Pons (tissue), 1 donor: ENCODE measurements at places on chromosomes 11 and 22.

- no peak for DNase-seq
Observed at GRCh38 chr11:64841592-64842365, 2.7 kb downstream of the CDC42BPG start.

GRCh38 chr22:19937616-19938473, 3.7 kb upstream of the COMT start:
- no peak for DNase-seq

- no peak for DNase-seq
Observed at GRCh38 chr22:27347951-27348350, 453.6 kb downstream of the MN1 start.

GRCh38 chr11:76665921-76666351, 4.6 kb downstream of the LRRC32 start:
- no peak for DNase-seq

- no peak for DNase-seq
Observed at GRCh38 chr11:120529911-120530310, 18.4 kb downstream of the GRIK4 start.

- no peak for DNase-seq
Observed at GRCh38 chr22:41931701-41932269, 5.2 kb upstream of the TNFRSF13C start.

- DNase-seq, result peak; percentile 48
Observed at GRCh38 chr11:45092901-45093760, 53.3 kb upstream of the PRDM11 start.

DNA sequence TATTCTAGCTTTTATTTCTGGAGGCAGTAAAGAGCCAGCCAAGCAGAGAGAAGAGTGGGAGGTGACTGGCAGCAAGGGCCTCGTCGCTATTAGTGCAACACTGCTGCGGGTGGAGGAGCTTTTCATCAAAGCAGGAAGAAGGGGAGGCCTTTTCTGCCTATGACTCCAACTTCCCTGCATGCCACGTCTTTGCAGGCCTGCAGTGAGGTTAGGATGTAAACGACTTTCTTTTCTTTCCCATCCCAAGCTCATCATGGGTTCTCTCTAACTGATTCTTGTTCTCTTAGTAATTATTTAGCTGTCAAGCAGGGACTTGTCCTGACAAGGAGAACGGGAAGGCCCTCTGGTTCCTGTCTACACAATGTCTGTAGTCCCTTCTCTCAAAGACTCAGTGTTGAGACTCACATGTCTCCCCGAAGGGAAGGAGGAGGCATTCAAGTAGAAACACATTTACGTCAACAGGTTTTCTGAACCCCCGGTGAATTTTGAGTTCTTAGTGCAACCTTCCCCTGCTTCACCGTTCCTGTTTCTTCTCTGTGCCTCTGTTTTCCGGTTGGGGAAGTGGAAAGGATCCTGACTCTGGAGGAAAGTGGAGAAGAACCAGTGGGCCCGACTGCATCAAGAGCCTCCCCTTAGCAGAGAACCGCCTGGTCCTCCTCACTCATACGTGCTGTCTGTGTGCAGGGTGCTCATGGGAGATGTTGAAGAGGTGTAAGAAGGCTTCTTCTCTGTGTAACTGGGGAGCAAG, 56.9 kb downstream of the PACS1 start:
- DNase-seq, result peak; percentile 65

GRCh38 chr11:86138958-86139357, 70.1 kb upstream of the PICALM start:
- DNase-seq, result no peak

GRCh38 chr11:32427935-32428664, 7.2 kb downstream of the WT1 start:
- no peak for DNase-seq
